ENCODE measurements at places on chromosomes 6 and 20. TPM values are rescaled to one million over a fixed set of nuclear protein-coding genes. Genes with fewer than 3 reads are reported as not detected.
A peak's percentile ranks its signal among the peaks of the same experiment; 100 is the strongest.

DNA sequence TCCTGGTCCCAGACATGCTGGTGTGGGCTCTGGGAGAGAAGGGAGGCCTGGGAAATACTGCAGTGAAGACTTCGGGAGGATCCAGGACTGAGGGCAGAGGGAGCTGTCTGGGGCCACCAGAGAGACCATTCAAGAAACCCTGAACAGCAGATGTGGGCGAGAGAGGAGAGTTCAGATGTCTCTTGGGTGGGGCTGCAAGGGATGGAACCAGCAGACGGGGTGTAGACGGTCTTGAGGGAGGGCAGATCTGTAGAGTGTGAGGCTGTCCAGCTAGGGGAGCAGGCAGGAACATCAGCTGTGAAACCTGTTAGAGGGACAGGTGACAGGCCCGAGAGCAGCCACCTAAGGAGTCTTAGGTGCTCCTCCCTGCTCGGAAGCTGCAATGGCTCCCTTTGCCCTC lies 38.9 kb downstream of the ITPR3 start:
- no peak for DNase-seq
- H3K36me3 ChIP-seq = no peaks in the 10 kb centered on the region
- no peaks in the 10 kb centered on the region for H3K27me3 ChIP-seq
- H3K4me1 ChIP-seq = no peaks in the 10 kb centered on the region

DNA sequence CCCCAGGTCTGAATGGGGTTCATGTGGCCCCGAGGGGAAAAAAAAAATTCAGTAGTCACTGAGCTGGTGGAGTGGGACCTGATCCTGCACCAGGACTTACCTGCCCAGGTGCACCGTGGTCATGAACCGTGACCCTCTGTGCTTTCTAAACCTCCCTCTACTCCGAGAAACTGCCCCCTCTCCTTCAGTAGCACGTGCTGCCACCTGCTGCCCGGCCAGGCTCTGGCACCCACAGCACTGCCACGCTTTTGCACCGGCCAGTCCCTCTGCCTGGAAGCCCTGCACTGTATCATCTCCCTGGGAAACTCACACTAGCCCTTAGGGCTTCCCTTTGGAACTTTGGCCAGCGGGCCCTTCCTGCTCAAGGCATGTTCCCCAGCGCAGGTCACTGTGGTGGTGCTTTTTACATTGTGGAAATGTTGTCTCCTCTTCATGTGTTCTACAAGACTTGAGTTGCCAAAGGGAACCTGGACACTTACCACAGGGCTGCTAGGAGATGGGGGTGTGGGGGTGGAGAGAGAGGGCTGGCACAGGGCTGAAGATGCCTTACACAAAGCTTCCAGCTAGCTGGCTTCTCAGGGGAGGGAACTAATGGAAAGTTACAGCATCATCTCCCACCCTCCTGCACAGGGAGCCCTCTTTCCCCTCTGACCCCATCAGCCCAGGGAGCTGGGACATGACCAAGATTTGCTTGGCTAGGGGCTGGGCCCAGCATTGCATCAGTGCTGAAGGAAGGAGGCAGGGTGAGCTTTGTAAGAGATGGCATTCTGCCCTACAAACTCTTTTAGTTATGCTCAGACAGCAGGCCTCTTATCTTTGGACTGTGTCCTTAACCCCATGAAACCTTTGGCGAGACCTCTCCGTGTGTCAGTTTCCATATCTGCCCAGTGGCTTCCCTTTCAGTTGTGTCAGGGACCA lies 2.5 kb upstream of the PTPRT start:
- no peaks in the 10 kb centered on the region for H3K4me1 ChIP-seq
- H3K27ac ChIP-seq = no peak overlapping the region
- H3K27me3 ChIP-seq = peaks cover 22% of the 10 kb centered on the region
- DNase-seq = no peak

- DNase-seq = no peak
- H3K36me3 ChIP-seq = no peaks in the 10 kb centered on the region
- H3K4me3 ChIP-seq = no peak overlapping the region
- H3K27me3 ChIP-seq = no peaks in the 10 kb centered on the region
Observed at GRCh38 chr20:5845681-5846615, 95.7 kb downstream of the SHLD1 start.

GRCh38 chr6:50939931-50940330 lies 121.3 kb downstream of the TFAP2B start:
- no peak overlapping the region for H3K27ac ChIP-seq
- no peaks in the 10 kb centered on the region for H3K27me3 ChIP-seq
- H3K4me1 ChIP-seq = no peaks in the 10 kb centered on the region
- DNase-seq = no peak
- H3K36me3 ChIP-seq = no peaks in the 10 kb centered on the region
- no peak overlapping the region for H3K4me3 ChIP-seq

GRCh38 chr6:75480425-75480824 lies 13.2 kb downstream of the FILIP1 start:
- H3K27ac ChIP-seq = no peak overlapping the region
- no peaks in the 10 kb centered on the region for H3K4me1 ChIP-seq
- no peak overlapping the region for H3K4me3 ChIP-seq
- no peak for DNase-seq

- H3K27ac ChIP-seq = no peak overlapping the region
- no peaks in the 10 kb centered on the region for H3K36me3 ChIP-seq
- H3K4me1 ChIP-seq = no peaks in the 10 kb centered on the region
- no peak overlapping the region for H3K4me3 ChIP-seq
- no peaks in the 10 kb centered on the region for H3K27me3 ChIP-seq
Observed at GRCh38 chr6:136886091-136886490, 36.0 kb upstream of the SLC35D3 start.

GRCh38 chr20:21901470-21902275 lies 196.2 kb downstream of the PAX1 start:
- H3K27ac ChIP-seq = no peak overlapping the region
- no peaks in the 10 kb centered on the region for H3K27me3 ChIP-seq
- no peak overlapping the region for H3K4me3 ChIP-seq
- DNase-seq = peak; percentile 22
- H3K4me1 ChIP-seq = no peaks in the 10 kb centered on the region

- DNase-seq = no peak
- H3K27me3 ChIP-seq = no peaks in the 10 kb centered on the region
- no peak overlapping the region for H3K27ac ChIP-seq
- H3K4me3 ChIP-seq = no peak overlapping the region
Observed at GRCh38 chr20:51484831-51485230, 57.7 kb downstream of the NFATC2 start.

DNA sequence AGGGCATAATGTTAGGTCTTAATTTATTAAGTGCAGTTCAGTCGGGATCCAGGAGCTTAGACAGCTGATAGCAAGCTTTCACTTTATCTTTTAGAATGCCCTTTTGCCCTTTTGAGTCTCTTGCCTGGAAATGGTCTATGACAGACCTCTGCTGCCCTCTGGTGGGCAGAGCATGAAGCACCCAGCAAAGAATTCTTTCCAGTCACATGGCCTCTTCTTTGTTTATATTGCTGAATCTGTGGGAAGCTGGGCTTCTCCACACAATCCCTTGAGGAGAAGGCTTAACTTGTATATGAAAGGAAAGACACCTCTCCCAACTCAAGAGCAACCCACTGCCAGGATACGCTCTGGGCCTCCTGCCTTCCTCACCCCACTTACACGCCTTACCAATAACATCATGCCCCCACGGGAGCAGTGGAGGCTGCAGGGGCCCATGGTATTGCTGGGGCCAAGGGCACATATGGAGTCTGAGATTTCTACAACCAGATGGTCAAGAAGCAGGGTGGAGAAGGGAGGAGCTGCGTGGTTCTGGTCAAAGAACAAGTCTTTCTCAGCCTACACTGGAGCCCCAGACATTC lies 20.4 kb downstream of the WFDC3 start:
- H3K36me3 ChIP-seq = no peaks in the 10 kb centered on the region
- no peaks in the 10 kb centered on the region for H3K4me1 ChIP-seq
- no peak overlapping the region for H3K4me3 ChIP-seq
- DNase-seq = peak; percentile 91

- no peak overlapping the region for H3K4me3 ChIP-seq
- no peak for DNase-seq
- no peaks in the 10 kb centered on the region for H3K27me3 ChIP-seq
- no peak overlapping the region for H3K27ac ChIP-seq
- H3K4me1 ChIP-seq = no peaks in the 10 kb centered on the region
- H3K36me3 ChIP-seq = no peaks in the 10 kb centered on the region
Observed at GRCh38 chr6:95084867-95085266, 492.5 kb upstream of the MANEA start.

DNA sequence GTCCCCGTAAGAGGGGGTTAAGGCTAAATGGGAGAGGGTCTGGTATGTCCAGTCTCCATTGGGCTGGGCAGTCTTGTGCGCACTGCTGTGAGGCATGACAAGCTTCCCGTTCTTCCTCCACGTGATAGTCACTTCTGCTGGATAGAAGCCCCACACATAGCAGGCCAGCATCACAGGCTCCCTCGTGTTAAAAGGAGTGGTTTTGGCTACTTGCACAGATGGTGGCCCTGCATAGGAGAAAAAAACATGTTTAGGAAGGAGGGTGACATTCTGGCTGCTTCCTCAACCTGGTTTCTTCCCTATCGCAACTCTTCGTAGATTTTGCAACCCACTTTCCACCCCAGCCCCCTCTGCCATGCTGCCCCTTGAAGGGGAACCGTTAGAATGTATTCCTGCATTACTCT lies 3.6 kb downstream of the HLA-DMB start:
- H3K36me3 ChIP-seq = no peaks in the 10 kb centered on the region
- H3K4me3 ChIP-seq = no peak overlapping the region
- no peaks in the 10 kb centered on the region for H3K27me3 ChIP-seq
- no peak for DNase-seq

DNA sequence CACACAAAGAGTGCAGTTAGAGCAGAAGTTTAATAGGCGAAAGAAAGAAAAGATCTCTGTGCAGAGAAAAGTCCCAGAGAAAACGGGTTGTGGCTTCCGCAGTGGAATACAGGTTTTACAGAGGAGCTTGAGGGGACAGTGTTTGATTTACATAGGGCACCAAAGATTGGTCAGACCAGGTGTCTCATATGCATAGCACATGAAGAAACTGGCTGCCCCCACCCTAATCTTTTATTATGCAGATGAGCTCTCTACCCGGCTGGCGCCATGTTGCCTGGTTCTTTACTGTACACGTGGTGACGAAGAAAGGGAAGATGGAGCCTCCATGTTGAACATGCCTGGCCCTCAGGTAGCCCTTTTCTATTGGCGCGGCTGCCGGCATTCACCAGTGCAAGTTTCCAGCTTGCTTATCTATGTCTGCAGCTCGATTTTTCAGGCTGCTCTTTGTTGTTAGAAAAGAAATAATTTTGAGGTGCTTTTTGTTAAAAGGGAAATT lies 47.4 kb downstream of the SLC35B3 start:
- no peak for DNase-seq
- no peak overlapping the region for H3K27ac ChIP-seq
- no peak overlapping the region for H3K4me3 ChIP-seq
- H3K36me3 ChIP-seq = no peaks in the 10 kb centered on the region

DNA sequence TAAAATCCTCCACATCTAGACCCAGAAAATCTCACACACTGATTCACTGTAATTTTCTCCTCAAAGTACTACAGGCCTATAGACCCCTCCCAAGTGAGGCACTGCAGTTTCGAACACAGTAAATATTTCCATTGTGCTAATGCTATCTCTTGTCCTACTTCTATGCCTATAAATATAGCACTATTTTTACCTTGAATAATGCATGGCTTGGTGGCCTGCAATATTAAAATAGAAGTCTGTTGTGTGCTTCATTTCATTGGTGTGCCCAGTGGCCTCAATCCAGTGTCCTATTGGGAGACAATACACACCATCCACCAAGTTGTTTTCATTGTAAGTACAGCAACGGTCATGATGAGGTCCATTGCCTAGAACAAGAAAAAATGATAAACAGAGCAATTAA lies 49.4 kb downstream of the EPM2A start:
- no peak for DNase-seq
- no peak overlapping the region for H3K27ac ChIP-seq
- H3K36me3 ChIP-seq = no peaks in the 10 kb centered on the region
- H3K4me1 ChIP-seq = no peaks in the 10 kb centered on the region

GRCh38 chr6:53020005-53020744 lies 25.1 kb upstream of the GSTA4 start:
- H3K27me3 ChIP-seq = no peaks in the 10 kb centered on the region
- no peak overlapping the region for H3K4me3 ChIP-seq
- peaks cover 5% of the 10 kb centered on the region for H3K36me3 ChIP-seq
- no peaks in the 10 kb centered on the region for H3K4me1 ChIP-seq
- DNase-seq = no peak

GRCh38 chr6:110629153-110629552 lies 152.7 kb upstream of the SLC22A16 start:
- H3K27me3 ChIP-seq = no peaks in the 10 kb centered on the region
- H3K36me3 ChIP-seq = no peaks in the 10 kb centered on the region

GRCh38 chr6:28165563-28165962 lies 23.9 kb downstream of the ZKSCAN8 start:
- H3K4me1 ChIP-seq = no peaks in the 10 kb centered on the region
- no peaks in the 10 kb centered on the region for H3K36me3 ChIP-seq
- H3K27me3 ChIP-seq = no peaks in the 10 kb centered on the region
- no peak overlapping the region for H3K27ac ChIP-seq

GRCh38 chr20:64082126-64082731 lies 2.0 kb downstream of the LKAAEAR1 start:
- H3K4me3 ChIP-seq = no peak overlapping the region
- peaks cover 19% of the 10 kb centered on the region for H3K27me3 ChIP-seq
- peaks cover 3% of the 10 kb centered on the region for H3K4me1 ChIP-seq
- DNase-seq = no peak
- H3K27ac ChIP-seq = no peak overlapping the region

DNA sequence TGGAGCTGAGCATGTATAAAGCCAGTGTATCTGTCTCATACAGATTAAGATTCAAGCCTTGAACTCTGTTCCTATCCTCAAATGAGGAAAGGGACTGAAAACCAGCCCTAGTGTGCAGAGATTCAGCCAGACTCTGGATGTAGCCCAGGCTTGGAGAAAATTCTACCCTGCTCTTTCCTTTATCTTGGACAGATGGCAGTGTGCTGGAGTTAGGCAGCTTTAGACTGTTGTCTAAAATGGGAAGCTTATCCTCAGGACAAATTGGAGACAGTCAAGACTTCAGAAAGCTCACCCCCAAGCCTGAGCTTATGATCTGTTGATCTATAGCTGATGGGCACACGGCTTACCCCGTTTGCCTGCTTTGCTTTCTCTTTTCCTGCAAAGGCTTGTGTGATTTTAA lies 1057.6 kb downstream of the KIF16B start:
- H3K4me3 ChIP-seq = no peak overlapping the region
- no peaks in the 10 kb centered on the region for H3K36me3 ChIP-seq
- H3K4me1 ChIP-seq = no peaks in the 10 kb centered on the region
- H3K27me3 ChIP-seq = no peaks in the 10 kb centered on the region
- H3K27ac ChIP-seq = no peak overlapping the region

- no peak overlapping the region for H3K27ac ChIP-seq
- H3K27me3 ChIP-seq = no peaks in the 10 kb centered on the region
- no peaks in the 10 kb centered on the region for H3K36me3 ChIP-seq
- no peak overlapping the region for H3K4me3 ChIP-seq
- no peaks in the 10 kb centered on the region for H3K4me1 ChIP-seq
Observed at GRCh38 chr6:162497389-162497788, 230.2 kb downstream of the PRKN start.

- DNase-seq = peak; percentile 70
- H3K27me3 ChIP-seq = no peaks in the 10 kb centered on the region
- no peak overlapping the region for H3K27ac ChIP-seq
- H3K4me3 ChIP-seq = no peak overlapping the region
- H3K36me3 ChIP-seq = no peaks in the 10 kb centered on the region
- no peaks in the 10 kb centered on the region for H3K4me1 ChIP-seq
Observed at GRCh38 chr6:79404677-79405076, 132.6 kb downstream of the LCA5 start.

The TSBP1 gene
- not detected for total RNA-seq

The HSPA12B gene
- 1.5 TPM for total RNA-seq

The MOXD1 gene
- total RNA-seq = 5.6 TPM

The IL20RA gene
- total RNA-seq = 12.8 TPM

The DEFB114 gene
- not detected for total RNA-seq

The CCN6 gene
- not detected for total RNA-seq

The FAM83C gene
- total RNA-seq = not detected

The CRISP2 gene
- not detected for total RNA-seq

The EMILIN3 gene
- total RNA-seq = 0.40 TPM

The F13A1 gene
- total RNA-seq = 15.3 TPM

All from colonic mucosa (tissue), 4 donors.